AG09319 (cell line): ENCODE measurements at places on chromosomes 16 and 17.

DNA sequence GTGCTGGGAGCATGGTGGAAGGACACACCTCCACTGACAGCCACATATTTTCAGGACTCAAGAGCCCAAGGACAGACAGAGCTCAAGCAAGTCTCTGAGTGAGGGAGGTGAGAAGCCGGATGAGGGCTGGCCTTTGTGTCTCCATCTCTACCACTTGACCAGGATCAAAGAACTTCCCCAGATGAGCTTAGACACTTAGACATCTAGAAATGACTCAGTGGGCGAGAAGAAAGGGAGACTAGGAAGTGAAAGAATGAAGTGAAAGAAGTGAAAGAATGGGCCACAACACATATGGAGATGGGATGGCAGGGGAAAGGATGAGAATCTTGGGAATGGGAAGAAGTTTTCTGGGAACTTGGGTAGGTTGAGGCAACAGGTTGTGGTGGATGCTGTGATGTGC, 274.9 kb upstream of the CCL2 start:
- no peak for DNase-seq

GRCh38 chr16:18841833-18842525, 40.6 kb upstream of the ARL6IP1 start:
- no peak for DNase-seq

DNA sequence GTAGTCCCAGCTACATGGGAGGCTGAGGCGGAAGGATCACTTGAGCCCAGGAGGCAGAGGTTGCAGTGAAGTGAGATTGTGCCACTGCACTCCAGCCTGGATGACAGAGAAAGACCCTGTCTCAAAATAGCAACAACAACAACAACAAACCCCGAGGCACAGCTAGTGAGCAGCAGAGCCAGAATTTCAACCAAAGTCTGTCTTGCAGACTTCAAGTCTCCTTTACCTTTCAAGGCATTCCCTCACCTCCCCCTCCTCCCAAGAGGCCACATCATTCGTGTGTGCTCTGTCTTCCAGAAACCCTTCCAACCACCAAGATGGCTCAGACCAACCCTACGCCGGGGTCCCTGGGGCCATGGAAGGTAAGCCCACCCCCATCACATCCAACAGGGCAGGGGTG, 2.2 kb downstream of the CRYBA1 start:
- no peak for DNase-seq

DNA sequence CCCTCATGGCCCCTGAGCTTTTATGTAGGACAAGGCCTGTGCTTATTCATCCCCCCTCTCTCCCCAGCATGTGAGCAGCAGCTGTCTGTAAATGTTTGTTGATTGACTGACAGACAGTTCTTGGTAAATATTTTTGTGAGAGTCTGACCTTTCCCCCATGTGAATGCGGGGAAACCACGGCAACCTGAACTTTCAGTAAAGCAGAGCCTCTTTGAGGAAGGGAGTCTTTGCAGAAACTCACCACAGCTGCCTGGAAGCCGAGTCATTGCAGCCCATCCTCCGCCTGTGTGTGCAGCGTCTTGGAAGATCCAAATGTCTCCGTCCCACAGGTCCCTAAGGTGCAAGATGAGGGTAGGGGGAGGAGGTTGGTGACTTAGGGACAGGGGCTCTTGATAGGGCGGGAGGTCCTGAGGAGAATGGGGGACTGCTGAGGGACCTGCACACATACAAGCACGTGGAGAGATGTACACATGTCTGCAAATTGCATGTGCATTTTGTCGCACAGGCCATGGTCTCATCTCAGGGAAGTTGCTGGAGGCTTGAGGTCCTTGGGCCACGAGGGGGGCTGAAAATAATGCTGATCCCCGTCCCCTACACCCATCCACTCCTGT, 23.0 kb upstream of the IL21R start:
- DNase-seq = no peak

DNA sequence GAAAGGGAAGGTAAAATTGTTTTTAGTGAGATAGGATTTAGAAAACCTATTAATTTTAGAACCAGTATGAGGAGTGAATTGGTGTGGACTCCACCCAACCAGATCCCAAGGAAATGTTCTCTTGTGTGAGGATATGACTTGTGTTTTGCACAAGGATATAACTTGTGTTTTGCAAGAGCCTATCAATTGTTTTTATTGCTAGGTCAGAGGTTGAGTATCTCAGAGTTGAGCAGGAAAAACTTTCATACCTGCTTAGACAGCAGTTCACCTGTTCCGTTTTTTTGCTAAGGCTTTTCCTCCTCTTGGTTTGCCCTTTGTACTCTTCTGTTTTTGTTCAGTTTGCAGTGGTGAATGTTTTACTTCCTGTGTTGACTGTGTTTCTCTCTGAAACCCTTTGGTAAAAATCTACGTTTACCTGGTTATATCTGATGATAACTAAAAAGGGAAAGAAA, 5.1 kb downstream of the NBR1 start:
- DNase-seq = no peak
